ENCODE measurements at places on chromosomes 4 and X. TPM values are rescaled to one million over a fixed set of nuclear protein-coding genes. Genes with fewer than 3 reads are reported as not detected.
A peak's percentile ranks its signal among the peaks of the same experiment; 100 is the strongest.

The CDKN2AIP gene
- total RNA-seq, result 19.5 TPM

GRCh38 chrX:1484638-1485019 is 31.9 kb upstream of the ASMTL start:
- no peak for DNase-seq
- H3K27me3 ChIP-seq, result no peaks in the 10 kb centered on the region
- peaks cover 5% of the 10 kb centered on the region for H3K4me1 ChIP-seq

The PDGFRA gene
- total RNA-seq, result 20.7 TPM

The LRRC66 gene
- 0.10 TPM for total RNA-seq

GRCh38 chr4:104726002-104726401 is 231.3 kb upstream of the CXXC4 start:
- no peak overlapping the region for H3K4me3 ChIP-seq
- no peaks in the 10 kb centered on the region for H3K36me3 ChIP-seq
- no peak overlapping the region for H3K27ac ChIP-seq
- no peaks in the 10 kb centered on the region for H3K27me3 ChIP-seq

GRCh38 chrX:21955403-21956189 is 15.1 kb downstream of the SMS start:
- H3K27ac ChIP-seq, result no peak overlapping the region
- H3K36me3 ChIP-seq, result peaks cover 11% of the 10 kb centered on the region
- no peak overlapping the region for H3K4me3 ChIP-seq
- H3K27me3 ChIP-seq, result no peaks in the 10 kb centered on the region
- H3K4me1 ChIP-seq, result peaks cover 19% of the 10 kb centered on the region
- no peak for DNase-seq

DNA sequence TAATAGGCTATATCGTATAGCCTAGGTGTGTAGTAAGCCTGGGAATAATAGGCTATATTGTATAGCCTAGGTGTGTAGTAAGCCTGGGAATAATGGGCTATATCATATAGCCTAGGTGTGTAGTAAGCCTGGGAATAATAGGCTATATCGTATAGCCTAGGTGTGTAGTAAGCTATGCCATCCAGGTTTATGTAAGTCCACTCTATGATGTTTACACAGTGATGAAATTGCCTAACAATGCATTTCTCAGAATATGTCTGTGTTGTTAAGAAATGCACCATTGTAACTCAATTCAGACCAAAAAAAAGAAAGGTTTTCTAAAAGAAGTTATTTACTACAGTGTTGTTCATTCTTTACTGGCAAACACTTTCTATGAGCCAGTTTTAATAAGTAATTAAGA is 1387.2 kb downstream of the STIM2 start:
- H3K27ac ChIP-seq, result no peak overlapping the region
- H3K27me3 ChIP-seq, result no peaks in the 10 kb centered on the region
- no peaks in the 10 kb centered on the region for H3K4me1 ChIP-seq
- H3K36me3 ChIP-seq, result no peaks in the 10 kb centered on the region
- H3K4me3 ChIP-seq, result no peak overlapping the region
- DNase-seq, result no peak

GRCh38 chrX:108000751-108001150 is 18.6 kb upstream of the TEX13B start:
- no peak overlapping the region for H3K4me3 ChIP-seq
- H3K4me1 ChIP-seq, result no peaks in the 10 kb centered on the region
- H3K36me3 ChIP-seq, result no peaks in the 10 kb centered on the region
- H3K27me3 ChIP-seq, result no peaks in the 10 kb centered on the region

- H3K4me1 ChIP-seq, result no peaks in the 10 kb centered on the region
- no peaks in the 10 kb centered on the region for H3K27me3 ChIP-seq
- no peak overlapping the region for H3K4me3 ChIP-seq
- H3K36me3 ChIP-seq, result no peaks in the 10 kb centered on the region
- no peak overlapping the region for H3K27ac ChIP-seq
- no peak for DNase-seq
Observed at GRCh38 chr4:183758061-183758757, 99.1 kb downstream of the TRAPPC11 start.

GRCh38 chr4:149555799-149556198 is 259.8 kb downstream of the IQCM start:
- H3K27me3 ChIP-seq, result no peaks in the 10 kb centered on the region
- no peak overlapping the region for H3K27ac ChIP-seq
- DNase-seq, result no peak

DNA sequence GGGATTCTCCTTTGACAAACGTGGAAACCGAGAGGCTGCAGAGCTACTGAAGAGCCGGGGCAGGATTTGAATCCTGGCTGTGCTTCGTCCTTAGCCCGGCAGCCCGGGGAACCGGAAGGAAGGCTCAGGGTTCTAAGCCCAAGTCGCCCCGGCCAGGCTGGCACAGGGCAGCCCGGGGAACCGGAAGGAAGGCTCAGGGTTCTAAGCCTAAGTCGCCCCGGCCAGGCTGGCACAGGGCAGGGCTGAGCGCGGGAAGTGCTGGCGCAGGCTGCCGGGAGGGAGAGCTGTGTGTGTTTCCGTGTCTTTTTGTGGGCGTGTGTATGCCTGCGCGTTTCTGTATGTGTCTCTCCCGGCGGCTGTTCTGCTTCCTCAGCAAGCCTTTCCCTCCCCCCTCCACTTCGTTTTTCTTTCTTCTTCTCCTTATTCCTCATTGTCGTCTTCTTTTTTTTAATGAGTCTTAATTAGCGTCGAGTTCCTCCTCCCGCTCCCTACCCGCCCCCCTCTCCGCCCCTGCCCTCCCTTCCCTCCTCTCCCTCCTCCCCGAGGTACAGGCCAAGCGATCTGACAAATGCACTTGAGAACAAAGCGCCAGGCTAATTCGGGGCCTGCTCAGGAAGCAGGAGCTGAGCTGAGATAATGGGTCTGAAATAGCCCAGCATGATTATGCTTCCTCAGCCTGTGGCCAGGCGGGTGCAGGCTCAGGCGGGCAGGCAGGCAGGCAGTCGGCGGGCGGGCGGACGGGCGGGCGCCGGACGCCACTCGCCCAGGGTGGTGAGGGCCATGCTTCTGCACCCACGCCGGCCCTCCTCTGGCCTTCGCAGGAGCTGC is 65.9 kb downstream of the EFNB1 start:
- H3K36me3 ChIP-seq, result no peaks in the 10 kb centered on the region
- no peaks in the 10 kb centered on the region for H3K4me1 ChIP-seq
- no peaks in the 10 kb centered on the region for H3K27me3 ChIP-seq
- no peak overlapping the region for H3K4me3 ChIP-seq
- no peak for DNase-seq

- no peaks in the 10 kb centered on the region for H3K36me3 ChIP-seq
- H3K27me3 ChIP-seq, result no peaks in the 10 kb centered on the region
- DNase-seq, result peak; percentile 58
- peaks cover 10% of the 10 kb centered on the region for H3K4me1 ChIP-seq
- no peak overlapping the region for H3K27ac ChIP-seq
- no peak overlapping the region for H3K4me3 ChIP-seq
Observed at GRCh38 chrX:103616676-103617186, 9.0 kb downstream of the TCEAL3 start.
